Dermis blood vessel endothelial cell (primary cell): ENCODE measurements at places on chromosomes 1 and 21.

DNA sequence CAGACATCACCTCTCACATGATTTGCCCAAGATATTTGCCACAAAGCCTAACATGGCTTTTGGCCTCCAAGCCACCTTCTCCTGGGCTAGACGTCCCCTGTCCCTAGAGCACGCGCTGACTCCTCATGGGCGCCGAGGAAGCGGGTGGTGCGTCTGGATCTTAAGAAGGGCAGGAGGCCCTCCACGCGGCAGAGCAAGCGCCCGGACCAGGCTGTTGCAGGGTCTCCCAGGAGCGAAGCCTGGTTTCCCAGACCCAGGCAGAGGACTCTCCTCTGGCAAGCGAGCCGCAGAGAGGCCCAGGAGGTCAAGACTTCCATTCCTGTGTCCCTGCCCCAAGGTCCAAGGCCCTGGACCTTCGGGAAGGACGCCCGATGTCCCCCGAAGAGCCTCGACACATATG, 101.7 kb upstream of the TTC34 start:
- no peak for DNase-seq

DNA sequence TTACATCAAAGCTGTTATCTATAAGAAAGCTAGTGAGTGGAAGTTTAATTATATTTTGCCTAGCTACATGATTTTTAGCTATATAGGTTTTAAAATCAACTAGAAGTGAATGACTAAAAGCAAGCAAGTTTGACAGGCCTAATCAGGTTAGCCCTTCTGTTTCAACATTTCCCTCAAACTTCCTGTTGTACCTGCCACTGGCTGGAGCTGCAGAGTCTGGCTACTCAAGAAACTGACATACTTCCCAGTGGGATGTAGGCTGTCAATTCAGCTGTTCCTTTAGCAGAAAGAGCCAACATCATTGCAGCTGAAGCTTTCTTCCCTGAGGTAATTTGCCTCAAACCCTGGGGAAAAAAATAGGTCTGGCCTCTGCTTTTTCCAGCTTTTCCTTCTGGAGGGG, 87.1 kb upstream of the TNR start:
- DNase-seq: no peak

DNA sequence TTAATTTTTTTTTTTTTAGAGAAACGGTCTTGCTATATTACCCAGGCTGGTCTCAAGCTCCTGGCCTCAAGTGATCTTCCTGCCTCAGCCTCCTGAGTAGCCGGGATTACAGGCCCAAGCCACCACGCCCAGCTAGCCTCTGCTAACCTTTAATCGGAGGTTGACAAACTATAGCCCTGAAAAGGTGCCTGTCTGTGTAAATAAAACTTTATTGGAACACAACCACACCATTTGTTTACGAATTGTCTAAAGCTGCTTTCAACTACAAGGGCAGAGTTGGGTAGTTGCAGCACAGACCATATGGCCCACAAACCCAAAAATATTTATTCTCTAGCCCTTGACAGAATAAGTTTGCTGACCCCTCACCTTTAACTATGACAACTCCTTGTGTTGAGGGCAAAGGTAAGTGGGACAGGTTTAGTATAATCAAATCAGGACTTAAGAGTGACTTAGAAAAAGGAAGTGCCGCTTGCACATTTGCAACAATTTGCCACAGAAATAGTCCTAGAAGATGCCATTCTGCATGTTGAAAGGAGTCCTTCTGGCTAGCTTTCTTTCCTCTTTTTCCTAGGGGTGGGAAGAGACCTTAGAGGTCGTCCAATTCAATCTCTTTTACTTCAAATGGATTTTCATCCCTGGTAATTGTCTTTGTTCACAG, 16.4 kb downstream of the RGS8 start:
- DNase-seq: no peak

DNA sequence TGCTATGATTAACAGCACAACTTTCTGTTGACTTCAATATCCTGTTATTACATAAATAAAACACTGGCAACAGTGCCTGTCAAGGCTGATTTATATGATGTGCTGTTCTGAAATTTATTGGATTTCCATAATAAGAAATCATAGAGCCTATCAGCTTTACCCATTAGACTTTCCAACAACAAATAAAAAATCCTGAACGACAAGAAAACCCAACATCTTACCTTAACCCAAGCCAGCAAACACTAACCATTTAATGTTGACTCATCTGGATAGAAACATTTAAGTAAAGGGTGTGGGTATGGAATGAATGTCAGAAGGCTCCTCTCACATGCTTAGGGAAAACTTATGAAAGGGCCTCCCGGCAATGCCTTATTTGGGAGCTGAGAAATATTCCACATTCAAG, 165.1 kb downstream of the SLC45A1 start:
- DNase-seq: no peak
